ENCODE measurements at places on chromosomes 12 and 14.

DNA sequence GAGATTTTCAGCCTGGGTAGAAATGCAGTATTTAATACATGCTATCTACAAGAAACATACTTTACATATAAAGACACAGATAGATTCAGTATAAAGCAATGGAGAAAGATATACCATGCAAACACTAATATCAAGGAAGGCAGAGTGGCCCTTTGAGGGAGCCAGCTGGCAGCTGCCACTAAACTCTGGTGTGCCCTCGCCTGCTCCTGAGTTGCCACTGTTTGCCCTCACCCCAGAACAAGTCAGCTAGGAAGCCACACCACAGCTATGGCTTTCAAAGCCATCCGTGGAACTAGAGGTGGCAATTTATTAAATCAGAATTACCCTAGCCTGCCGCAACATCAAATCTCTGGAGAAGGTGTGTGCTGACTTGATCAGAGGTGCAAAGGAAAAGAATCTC, 18.3 kb downstream of the PXN start:
- no peak for DNase-seq

DNA sequence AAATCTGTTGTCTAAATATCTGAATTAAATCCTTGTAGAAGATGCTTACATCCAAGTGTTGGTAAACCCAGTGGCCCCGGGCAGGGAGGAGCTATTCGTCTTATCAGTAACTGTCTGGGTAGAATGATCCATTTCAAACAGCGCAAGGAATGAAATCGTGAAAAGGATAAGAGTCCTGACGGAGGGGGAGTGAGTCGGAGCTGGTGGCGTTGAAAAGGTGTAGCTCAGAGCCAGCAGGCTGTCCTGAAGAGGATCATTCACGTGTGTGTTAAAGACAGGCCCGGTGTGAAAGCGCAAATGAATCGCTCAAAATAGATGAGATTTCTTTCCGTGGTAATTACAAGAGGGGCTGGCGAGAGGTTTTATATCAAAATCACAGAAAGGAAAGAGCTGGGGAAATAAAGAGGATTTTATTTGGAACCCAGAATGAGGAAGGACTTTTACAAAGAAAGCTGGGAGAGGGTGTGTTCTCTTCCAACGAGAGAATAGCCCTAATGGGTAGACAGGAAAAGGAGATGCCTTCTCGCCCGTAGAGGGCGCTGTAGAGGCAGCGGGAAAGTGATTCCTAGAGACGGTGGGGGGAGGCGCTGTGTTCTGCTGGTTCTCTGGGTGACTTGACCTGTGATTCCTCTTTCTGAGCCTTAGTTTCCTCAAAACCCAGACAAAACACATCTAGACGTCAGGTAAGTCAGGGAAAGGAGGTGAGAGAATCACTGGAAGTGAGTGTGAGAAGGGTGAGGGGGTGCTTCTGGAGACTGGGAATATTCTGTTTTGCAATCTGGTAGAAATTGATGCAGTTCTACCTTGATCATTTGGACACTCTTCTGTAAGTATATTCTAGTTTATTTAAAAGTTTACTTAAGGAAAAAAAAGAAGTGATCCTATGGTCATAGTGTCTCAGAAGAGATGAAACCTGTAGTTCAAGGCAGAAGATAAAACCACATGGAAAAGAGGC, 39.3 kb downstream of the SRRM4 start:
- DNase-seq: peak; percentile 3

- no peak for DNase-seq
Measured at GRCh38 chr12:27646149-27646548, 50.1 kb upstream of the REP15 start.

DNA sequence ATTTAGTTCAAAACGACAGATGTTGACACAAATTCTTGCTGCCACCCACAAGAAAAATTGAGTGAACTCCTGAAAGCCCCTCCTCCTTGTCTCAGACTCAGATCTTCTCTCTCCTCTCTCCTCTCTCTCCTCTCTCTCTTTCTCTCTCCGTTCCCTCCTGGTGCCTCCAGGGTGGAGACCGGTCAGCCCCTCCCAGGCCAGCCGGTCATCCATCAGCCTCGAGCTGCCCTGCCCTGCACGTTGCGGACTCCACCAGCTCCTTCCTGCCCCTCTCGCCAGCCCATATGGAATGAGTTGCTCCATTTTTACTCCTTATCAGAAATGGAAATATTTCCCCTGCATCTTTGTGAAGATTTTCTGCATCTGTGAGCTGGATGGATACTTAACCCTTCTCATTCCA, 103.8 kb downstream of the TBX5 start:
- DNase-seq: no peak

- peak; percentile 11 for DNase-seq
Measured at GRCh38 chr12:52495389-52495788, 2.3 kb upstream of the KRT6A start.

DNA sequence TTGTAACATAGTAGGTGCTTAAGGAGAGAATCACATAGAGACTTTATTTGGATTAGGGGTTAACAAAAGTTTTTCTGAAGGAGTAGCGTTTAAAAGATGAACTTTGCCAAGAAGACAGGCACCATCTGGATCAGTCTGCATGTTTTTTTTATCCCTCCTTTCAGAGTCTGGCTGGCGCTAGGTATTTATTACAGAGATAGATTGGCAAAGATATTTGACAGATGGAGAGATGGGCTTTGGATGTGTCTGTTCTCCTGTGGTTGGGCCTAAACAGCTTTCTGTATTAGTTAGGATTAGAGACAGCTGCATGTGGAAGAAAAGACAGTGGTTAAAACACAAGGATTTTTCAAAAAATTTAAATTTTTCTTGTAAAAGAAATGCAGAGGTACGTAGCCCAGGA, 133.9 kb downstream of the C12orf75 start:
- no peak for DNase-seq

DNA sequence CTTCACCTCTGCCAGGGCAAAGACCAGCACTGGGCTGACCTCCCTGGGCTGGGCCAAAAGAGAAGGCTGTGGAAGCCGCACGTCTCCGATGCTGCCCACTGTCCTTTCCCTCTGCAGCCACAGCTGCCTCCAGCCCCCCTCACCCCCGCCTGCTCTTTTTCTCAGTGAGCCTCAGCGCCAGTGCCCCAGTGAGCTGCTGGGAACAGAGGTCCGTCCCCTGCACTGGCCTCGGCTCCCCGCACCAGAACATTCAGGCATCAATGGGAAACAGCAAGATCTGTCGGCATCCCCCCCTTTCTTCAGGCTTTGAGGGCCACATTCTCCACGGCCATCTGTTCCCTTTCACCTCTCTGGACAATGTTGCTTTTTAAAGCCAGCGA, 398.1 kb downstream of the ZFP36L1 start:
- DNase-seq: no peak

DNA sequence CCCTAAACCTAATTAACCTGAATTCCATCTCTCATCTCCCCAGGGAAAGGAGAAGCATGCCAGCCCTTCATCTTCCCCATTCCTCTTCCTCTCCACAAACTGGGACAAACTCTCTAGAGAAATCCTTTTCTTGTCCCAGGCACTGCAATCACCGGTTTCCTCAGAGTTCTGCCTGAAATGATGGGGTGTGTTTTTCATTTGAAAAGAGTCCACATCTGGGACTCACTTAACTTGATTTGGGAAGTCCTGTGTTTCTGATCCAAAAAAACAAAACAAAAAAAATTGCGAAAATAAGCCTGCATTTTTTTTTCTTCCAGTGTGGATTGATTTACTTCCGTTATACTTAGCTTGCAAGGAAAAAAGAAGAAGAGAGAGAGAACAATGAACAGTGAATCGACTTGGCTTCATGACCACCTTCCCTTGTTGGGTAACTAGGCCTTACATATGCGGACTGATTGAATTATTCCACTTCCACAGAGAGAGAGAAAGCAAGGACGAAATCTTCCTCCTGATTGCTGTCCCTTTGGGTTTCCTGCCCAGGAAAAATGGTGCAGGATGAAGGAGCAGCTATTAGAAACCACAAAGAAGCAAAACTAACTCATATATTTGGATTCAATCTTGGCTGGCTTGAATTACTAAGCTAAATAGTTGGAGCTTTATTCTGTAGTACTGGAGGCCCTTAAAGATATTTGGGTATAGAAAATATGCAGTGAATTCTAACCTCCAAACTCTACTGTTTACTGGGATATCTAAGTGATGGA, 506.2 kb upstream of the TBX3 start:
- DNase-seq: no peak

DNA sequence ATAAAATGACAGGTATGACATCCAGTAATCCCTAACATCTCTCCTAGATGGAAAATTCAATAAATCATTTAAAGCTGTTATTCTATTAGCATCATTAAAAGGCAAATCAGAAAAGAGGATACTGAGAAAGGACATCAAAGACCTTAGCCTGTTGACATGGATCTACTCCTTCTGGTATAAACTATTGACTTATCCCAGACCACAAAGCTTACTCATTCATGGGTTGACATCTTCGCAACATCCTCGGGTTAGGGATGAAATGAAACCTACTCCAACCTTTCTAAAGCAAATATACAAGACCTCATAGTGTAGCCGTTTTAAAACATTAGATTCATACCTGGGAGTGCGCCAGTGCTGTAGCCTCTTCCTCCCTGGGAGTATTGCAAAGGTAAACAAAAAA, 191.5 kb upstream of the BTG1 start:
- DNase-seq: no peak

DNA sequence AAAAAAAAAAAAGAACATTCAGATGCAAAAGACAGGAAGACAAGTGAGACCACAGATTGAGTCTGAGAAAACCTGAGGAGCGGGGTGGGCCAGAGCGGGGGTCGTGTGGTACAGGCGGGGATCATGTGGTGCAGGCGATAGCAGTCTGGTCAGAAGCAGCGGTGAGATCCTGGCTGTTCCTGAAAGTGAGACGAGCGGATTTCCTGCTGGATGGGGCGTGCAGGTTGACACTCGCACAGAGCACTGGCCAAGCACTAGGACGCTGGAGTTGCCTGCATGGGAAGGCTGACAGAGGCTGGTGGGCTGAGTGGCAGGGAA, 35.7 kb downstream of the CDC42BPB start:
- no peak for DNase-seq

GRCh38 chr12:32255588-32255987, 143.8 kb upstream of the FGD4 start:
- DNase-seq: no peak

DNA sequence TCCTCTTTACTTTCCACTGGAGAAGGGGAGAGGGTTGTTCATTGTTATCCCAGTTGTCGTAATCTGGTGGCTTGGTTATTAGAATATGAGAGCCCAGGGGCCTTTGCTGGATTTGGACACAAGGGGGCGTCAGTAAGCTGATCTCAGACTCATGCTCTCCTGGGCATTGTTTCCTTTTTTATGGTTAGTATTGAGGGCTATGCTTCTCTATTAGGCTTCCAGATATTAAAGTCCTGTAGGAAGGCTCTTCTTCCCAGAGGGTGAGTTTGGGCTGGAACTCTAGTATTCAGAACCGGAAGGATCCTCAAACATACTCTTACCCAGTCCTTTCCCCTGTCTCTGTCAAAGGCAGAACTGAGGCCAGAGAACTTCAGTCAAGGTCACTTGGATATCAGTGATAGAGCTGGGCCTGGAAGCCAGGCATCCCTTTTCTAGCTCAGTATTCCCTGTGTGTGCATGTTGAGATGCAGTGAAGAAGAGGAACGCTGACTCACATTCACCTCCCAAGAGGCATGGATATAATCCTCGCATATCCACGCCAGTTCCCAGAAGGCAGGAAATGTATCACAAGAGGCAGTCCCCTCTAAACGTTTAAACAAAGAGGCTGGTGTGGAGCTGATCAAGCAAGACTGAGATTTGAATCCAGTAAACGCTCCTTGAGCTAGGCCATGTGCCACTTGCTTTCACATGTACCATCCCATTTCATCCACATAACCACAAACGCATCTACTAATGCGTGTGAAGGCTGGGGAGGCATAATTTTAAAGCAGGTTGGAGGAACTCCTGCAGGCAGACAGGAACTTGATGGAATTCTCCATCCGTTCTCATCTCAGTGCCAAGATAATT, 41.6 kb downstream of the UBE3B start:
- DNase-seq: peak; percentile 72

- no peak for DNase-seq
Measured at GRCh38 chr12:122303068-122303467, 36.8 kb upstream of the VPS33A start.

DNA sequence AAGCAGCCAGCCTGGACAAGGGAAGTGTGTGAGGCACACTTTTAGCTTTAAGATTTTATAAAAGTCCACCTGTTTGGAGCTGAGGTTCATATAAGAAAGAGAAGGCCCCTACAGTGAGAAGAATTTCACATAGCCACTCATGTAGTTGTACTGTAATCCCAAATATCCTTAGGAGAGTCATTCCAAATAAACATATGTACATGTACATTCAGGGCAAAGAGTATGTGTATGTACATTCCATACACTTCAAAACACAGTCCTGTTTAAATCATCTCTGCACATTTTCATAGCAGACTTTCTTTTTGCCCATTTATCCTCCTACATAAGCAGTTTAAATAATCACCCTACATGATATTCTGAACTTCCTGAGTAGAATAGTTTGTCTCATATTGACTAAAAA, 87.6 kb downstream of the GPR65 start:
- no peak for DNase-seq

GRCh38 chr12:16526693-16527092, 79.3 kb downstream of the LMO3 start:
- no peak for DNase-seq

DNA sequence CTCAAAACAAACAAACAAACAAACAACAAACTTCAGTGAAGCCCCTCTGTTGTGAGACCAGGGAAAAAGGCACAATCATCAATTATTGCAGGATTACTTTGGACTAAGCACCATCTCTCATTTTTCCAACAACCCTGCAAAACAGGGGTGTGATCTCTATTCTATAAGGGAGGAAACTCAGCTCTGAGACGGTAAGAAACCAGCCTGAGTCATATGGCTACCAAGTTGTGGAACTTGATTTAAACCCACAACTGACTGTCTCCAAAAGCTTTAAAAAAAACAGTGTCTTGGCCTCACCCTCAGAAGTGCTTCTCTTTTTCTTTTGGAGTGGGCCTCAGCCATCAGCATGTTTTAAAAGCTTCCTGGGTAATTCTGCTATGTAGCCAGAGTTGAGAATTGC, 49.8 kb downstream of the RIN3 start:
- DNase-seq: no peak
